ENCODE measurements at places on chromosomes 3 and 15.
A peak's percentile ranks its signal among the peaks of the same experiment; 100 is the strongest.

GRCh38 chr3:197709135-197709534 lies 27.6 kb downstream of the RUBCN start:
- DNase-seq = no peak

DNA sequence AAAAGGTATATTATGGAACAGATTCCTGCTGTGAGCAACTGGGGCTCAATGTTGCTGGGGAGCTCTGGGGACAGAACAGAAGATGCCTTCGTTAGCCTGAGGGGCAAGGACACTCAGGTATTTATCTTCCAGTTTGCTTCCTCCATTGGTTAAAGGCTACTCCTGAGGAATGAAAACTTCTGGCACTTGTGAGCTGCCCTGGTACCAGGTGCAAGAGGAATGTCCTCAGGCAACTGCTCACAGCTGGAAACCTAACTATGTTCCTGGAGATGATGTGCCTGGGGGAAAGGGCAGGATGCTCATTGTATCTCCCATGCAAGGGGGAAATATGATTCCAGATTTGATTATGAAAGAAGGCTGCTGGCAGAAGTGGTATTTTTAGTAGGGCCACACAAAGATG lies 54.0 kb upstream of the BBX start:
- DNase-seq = no peak

DNA sequence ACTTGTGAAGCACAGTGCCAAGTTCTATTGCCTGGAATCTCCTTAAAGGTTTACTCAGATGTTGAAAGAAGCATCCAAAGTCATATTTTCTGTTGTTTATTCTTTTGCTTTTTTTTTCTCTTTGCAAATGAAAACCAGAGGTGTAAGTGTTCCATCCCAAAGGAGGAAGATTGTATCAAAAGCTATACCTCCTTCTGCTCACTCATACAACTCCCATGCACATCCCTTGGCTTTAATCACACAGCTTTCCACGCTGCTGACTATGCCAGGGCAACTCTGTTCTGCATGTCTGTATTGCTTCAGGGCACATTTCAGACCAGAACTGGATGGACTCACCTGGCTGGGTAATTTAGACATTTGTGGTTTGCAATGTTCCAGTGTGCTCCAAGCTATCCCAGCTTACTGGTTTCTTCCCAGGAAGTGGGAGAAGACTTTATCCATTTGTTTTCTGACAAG lies 399.6 kb upstream of the TBL1XR1 start:
- DNase-seq = no peak

DNA sequence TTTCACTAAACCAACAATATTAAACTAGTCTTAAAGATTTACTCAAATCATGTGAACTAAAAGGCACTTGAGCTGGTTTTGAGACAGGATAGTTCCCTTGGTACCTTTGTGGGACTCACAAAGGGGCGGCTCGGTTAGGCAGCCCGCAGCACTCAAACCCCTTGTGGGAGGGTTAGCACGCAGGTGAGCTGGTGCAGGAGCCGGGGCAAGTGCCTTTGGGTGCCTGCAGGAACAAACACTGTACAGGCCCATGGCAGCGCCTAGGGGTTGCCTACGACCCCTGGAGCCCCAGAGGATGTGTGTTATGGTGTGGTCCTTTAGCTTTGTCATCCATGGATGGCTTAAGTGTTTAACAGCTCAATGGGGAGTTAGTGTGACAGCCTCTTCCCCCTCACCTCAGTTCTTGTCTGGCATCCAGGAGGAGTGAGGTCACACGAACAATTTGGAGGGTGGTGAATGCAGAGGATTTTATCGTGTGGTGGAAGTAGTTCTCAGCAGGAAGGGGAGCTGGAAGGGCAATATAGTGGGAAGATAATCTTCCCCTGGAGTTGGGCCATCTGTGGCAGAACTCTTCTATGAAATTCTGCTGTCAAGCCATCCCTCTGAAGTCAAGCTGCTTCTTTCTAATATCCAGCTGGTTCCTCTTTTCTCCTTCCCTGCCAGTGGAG lies 470.9 kb downstream of the RBMS3 start:
- no peak for DNase-seq

GRCh38 chr3:119559441-119559963 lies at the start of gene CD80:
CD80 (minus strand) TSS chr3:119559614; CDS start chr3:119557728, 1,886 bp downstream.
- no peak for DNase-seq

DNA sequence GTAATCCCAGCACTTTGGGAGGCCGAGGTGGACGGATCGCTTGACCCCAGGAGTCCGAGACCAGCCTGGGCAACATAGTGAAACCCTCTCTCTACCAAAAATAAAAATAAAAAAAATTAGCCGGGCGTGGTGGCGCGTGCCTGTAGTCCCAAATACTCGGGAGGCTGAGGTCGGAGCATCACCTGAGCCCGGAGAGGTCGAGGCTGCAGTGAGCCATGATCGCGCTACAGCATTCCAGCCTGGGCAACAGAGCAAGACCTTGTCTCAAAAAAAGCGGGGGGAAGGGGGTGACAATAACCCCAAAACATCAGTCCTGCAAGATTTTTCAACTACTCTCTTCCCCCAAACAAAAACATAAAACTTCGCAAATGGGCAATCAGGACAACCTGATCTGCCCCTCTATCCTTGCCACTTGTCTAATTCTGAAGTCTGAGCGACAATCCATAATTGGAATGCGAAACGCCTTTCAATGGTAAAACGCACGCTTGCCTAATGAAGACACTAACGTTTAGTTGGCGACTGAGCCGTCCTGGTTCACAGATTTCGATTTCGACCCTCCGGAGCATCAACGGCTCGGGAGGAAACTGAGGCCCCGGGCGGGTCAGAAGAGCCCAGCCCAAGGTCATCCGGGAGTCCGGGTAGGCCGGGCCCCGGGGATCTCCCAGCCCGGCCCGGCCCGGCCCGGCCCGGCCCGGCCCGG lies 868 bp downstream of the BTBD1 start:
- DNase-seq = no peak

DNA sequence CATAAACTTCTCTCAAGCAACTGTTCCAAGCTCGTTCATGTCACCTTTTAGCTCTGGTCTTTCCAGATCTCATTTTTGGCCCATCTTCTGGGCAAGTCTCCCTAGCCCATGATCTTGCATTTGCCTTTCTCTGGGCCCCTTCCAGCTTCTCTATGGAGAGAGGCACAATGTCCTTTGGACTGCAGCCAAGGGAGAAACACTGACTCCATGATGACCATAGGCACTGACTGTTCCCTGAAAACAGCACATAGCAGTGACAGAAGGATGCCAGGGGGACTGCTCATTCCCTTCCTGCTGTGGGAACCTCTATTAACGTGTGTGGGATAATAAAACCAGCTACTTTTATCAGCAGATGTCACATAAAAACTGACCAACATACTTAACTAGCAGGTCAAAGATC lies 60.3 kb downstream of the STRIT1 start:
- no peak for DNase-seq

DNA sequence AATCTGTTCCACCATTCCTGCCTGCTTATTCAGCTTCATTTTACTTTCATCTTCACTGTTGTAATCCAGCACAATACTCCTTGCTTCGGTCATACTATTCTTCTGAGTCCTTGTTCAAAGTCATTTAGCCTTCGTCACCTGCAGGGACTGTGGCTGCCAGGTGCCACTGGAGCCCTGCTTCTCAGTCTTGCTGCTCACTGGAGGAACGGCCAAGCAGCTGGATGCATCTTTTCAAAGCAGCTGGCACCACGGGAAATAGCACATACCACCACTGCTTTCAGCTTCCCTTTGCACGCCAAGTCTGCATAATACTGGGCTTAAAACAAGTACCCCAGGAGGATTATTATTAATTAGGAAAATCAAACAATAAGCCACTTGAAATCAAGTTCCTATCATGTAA lies 287.6 kb downstream of the BCHE start:
- DNase-seq = no peak

DNA sequence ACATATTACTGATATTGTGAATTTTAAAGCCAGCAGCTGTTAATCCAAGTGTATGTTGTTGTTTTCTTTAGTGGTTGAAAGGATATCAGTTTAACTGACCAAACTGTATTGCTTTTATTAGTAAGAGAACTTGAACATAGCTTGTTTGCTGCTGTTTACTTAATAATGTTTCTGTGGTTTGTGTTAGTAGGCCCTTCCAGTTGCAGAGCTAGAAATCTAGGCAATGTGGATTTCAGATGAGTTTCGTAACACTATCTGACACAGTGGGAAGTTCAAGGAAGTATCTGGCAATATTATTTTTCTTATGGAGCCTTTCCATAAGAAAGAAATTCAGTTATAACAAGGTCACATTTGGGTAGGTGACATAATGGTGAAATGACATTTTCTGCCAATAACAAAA lies 18.5 kb downstream of the ZNF609 start:
- DNase-seq = no peak

GRCh38 chr3:151085889-151086483 lies 522 bp downstream of the MED12L start:
- DNase-seq = peak; percentile 62

GRCh38 chr3:14836049-14836468 lies 17.3 kb downstream of the FGD5 start:
- DNase-seq = no peak

DNA sequence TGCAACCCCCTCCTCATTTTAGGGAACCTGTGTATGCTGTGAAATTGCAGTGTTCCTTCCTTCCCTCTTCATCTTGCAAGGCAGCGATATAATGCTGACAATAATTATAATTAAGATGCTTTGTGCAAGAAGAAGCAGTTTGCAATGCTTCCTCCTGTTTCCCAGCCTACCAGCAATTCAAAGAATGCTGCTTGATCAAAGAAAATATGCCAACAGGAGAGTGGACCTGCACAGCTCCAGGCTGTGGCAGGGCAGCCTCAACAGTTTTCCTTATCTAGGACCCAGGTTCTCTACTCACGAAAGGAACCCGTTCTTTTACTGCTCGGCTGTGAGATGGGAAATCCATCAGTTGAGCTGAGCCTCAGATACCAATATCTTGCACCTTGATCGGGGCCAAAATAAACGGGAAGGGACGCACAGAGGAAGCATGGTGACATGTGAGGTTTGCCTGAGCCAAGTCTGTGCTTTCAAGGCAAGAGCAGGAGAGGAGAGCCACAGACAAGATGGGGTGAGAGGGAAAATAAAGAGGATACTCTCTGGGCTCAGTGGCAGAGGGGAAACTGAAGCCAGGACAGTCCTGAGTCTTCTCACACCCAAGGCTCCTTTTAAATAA lies 22.6 kb upstream of the LRTM1 start:
- DNase-seq = no peak

- DNase-seq = no peak
Observed at GRCh38 chr3:194373028-194373427, 3.5 kb upstream of the LRRC15 start.

- no peak for DNase-seq
Observed at GRCh38 chr3:113606539-113607218, 74.3 kb downstream of the SIDT1 start.

GRCh38 chr3:57974796-57975388 lies 33.3 kb upstream of the FLNB start:
- DNase-seq = no peak

DNA sequence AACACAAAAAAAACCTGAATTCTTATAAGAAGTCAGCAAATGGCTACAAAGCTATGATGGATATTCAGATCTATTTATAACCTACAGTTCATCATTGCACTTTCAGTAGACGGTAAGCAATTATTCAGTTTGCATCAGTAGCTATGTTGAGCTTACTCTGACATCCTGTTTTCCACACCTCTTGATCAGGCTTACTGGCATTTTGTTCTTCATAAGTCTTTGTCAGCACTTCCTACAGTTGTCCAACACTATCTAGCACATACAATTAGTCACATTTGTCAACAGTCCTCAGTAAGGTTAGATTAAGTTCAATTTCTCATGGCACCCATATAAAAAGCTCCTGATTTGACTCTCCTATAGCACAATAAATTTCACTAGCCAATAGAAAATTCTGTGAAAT lies 71.2 kb upstream of the ST3GAL6 start:
- DNase-seq = no peak

GRCh38 chr15:38029736-38030135 lies 95.3 kb downstream of the TMCO5A start:
- no peak for DNase-seq

GRCh38 chr3:32856355-32856889 lies 38.6 kb downstream of the TRIM71 start:
- no peak for DNase-seq

DNA sequence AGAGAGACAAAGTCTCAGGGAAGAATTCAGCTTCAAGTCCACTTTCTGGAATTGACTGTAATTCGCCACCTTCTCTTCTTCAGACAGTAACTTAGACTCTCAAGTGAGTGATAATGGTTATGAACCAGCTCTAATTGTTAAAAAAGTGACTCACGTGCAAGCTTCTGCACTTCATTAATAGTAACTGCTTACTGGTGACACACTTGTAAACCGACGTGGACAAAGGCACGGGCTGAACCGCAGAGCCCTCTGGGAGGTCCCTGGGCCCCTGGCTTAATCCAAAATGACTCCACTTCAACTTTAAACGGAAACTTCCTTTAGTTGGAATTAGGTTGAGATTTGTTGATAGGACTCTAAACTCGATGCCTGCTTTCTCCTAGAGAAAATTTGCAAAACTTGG lies 17.0 kb downstream of the MUC4 start:
- no peak for DNase-seq

GRCh38 chr3:174110761-174111160 lies 713.2 kb downstream of the NLGN1 start:
- DNase-seq = no peak

DNA sequence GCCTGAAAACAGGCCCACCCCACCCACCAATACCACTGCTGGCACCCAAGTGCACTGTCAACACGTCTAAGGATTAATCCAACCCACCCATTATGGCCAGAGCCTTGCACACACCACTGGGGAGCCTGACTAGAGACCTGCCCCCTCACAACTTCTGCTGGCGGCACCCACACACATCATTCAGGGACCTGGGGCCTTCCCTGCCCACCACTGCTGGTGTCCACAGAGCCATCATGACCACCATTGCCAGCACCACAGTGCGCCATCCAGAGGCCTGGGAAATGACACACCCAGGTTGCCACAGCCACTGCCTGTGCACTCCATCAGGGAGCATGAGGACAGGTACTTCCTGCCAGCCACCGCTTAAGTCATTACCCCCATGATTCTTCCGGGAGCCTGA lies 67.0 kb upstream of the IMPG2 start:
- no peak for DNase-seq

DNA sequence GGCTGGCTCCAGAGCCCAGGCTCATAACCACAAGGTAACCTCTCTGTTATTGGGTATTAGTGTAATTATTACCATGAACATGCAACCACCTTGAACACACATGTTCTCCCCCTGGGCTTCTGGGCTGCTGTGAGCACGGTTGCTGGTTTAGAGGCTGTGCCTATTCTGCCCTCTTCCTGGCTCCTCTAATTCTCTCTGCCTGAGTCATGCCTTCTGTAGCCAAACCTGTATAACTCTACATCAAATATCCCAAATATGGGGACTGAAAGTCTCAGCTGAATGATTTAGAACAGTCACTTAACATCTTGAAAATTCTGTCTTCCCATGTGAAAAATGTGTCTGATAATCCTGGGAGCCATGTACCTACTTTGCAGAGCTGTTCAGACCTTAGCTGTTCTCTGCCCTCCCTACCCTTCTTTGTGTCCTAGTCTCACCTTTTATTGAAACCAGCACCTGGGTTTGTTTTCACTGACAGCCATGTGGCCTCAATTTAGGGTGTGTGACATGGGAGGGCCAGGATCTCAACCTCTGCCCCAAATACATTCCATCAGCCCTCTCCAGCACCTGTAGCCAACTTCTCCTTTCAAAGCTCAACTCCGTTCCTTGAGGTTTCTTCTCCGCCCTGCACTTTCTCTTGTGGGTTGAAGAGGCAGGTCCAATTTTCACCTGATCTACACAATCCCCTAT lies 60.7 kb downstream of the PDZRN3 start:
- DNase-seq = no peak

All from mesothelial cell of epicardium (in vitro differentiated cells).